ENCODE measurements at places on chromosomes 7 and 10.

DNA sequence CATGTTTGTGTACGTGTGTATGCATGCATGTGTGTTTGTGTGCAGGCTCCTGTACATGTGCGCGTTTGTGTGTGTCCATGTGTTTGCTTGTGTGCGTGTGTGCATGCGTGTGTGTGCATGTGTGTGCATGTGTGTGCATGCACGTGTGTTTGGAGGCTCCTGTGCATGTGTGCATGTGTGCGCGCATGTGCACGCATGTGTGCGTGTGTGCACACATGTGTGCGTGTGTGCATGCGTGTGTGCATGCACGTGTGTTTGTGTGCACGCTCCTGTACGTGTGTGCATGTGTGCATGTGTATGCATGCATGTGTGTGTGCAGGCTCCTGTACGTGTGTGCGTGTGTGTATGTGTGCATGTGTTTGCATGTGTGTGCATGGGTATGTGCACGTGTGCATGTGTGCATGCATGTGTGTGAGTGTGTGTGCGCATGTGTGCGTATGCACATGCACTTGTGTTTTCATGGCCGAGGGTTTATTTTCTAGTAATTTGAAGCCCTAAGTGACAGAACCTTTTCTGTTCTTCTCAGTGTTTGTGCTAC is 59.2 kb downstream of the INPP5A start:
- DNase-seq: no peak

DNA sequence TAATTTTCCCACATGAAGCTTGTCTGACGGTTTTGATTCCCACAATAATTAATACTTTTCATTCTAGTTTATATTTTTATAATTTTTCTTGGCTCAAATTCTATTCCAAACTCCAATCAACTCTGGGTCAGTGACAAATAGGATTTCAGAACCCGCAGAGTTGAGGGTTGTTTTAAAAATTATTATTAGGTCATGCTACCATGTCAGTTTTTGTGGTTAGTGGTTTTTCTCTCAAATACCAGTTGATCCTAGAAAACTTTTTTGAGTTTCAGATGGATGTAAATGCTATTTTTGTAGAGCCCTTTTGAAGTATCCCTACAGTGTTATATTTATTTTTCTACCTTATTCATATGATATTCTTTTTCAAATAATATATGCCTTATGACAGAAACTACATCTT is 237.4 kb downstream of the SEMA3D start:
- no peak for DNase-seq

DNA sequence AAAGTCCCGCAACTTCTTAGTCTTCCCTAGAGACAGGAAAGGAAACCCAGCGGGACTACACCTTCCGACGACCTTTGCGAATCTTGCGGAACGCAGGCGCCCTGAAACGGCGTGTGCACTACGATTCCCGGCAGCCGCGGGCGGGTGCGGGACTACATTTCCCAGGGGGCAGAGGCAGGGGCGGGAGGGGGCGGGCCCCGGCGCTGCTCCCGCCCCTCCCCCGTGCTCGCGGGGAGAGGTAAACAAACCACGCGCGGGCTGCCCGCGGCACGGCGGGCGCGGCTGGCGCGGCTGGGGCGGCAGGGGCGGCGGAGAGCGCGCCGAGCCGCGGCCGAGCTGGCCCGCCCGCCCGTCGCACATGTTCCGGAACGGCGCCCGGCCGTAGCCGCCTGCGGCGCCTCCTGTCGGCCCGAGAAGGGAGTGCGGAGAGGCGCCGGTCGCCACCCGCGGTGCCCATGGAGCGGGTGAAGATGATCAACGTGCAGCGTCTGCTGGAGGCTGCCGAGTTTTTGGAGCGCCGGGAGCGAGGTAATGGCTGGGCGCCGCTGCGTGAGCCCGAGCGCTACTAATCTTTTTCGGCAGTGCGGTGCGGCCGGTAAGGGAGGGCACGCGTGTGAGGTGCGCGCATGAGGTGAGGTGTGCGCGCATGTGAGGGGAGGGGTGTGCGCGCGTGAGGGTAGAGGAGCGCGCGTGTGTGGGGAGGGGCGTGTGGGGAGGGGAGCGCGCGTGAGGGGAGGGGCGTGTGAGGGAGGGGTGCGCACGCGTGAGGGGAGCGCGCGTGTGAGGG is 18.5 kb downstream of the MXI1 start:
- DNase-seq: peak; percentile 85

- DNase-seq: no peak
Measured at GRCh38 chr7:51785171-51785570, 468.6 kb upstream of the COBL start.

GRCh38 chr10:87771871-87772500 is 46.0 kb downstream of the ATAD1 start:
- DNase-seq: peak; percentile 24

DNA sequence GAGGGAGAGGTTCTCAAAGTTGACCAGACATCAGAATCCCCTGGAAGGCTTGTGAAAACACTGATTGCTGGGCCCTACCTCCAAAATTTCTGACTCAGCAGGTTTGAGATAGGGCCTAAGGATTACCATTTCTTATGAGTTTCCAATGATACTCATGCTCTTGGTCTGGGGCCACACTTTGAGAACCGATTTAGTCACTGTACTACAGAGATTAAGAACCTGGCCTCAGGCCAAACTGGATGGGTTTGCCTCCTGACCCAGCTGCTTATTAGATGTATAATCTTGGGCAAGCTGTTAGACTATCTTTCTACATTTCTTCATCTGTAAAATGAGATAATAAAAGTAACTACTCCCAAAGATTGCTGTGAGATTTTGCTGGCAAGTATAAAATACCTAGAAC is 77.1 kb upstream of the SCIN start:
- no peak for DNase-seq

DNA sequence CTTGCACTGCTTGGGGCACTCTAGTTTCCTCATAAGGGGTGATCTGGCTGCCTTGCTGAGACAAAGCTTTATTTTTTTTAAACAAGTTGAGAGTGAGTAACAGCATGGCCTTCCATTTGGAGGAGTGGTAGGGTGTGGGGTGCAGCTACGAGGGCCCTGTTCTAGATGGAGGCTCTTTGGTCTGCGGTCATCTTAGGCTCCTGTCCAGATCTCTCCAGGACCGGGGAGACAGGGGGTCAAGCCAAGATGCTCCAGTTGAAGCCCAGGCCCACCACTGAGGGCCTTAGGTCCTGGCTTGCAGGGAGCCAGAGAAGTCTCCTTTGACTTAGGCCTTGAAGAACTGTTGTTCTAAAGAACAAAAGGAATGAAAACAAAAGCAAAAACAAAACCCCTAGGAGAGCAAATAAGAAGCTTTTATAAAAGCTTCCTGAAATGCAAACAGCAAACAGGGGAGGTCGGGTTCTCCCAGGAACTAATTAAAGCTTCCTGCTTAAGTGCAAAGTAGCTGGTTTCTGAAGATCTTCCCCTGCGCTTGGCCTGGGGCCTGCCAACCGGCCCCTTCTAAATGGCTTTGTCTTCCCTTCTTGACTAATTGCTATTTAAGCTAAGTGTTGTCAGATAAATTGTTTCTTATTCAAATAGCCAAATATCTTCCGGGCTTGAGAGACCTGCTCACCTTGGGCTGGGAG is 259.2 kb downstream of the GLRX3 start:
- no peak for DNase-seq

- DNase-seq: no peak
Measured at GRCh38 chr10:88150339-88150738, 286.9 kb downstream of the PTEN start.

Measured in NCI-H1417 (cell line).